Heart right ventricle (tissue), 16 donors: ENCODE measurements at places on chromosomes 16 and 17.

GRCh38 chr17:21268596-21269188, 15.5 kb upstream of the NATD1 start:
- DNase-seq, result no peak

DNA sequence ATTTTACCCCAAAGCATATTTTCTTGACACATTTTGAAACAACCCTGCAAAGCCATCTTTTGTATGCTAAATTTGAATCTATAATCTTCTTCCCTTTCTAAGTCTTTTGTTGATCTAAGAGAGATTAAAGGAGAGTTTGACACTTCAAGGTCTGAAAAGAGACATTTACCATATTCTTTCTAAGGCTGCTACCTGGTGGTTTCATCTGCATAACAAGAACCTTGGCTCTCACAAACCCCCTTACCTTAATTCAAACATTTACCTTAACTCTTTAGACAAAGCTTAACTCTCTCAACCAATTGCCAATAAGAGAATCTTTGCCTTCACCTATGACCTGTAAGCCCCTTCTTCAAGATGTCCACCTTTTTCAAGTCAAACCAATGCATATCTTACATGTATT, 1143.6 kb downstream of the CDH11 start:
- no peak for DNase-seq

- no peak for DNase-seq
These were observed 211.0 kb upstream of the GSE1 start for GRCh38 chr16:85401917-85402766.

- DNase-seq, result peak; percentile 76
These were observed 35.2 kb downstream of the ZNF750 start for GRCh38 chr17:82804442-82805191.

DNA sequence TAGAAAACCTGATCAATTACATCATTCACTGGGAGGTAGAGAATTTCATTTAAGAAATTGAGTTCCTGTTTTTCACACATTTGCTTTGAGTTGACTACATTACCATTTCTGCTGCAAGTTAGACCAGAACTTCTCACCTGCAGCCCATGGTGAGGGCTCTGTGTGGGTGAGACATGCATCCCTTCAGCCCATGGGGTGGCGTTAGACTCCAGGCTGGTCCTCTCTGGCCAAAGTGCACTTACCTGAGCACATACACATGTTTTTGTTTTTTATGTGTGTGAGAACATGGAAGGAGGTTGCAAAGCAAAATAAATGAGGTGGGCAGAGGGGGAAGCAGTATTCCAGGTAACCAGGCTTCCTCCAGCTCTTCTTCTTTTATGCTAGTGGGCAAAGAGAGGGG, 470.2 kb downstream of the PMP22 start:
- DNase-seq, result no peak

- DNase-seq, result peak; percentile 90
These were observed 1.8 kb downstream of the TNS4 start for GRCh38 chr17:40499551-40500189.
